ENCODE measurements at places on chromosomes 7 and 10.

- no peak for DNase-seq
These were observed 23.0 kb downstream of the JCAD start for GRCh38 chr10:30036341-30036740.

DNA sequence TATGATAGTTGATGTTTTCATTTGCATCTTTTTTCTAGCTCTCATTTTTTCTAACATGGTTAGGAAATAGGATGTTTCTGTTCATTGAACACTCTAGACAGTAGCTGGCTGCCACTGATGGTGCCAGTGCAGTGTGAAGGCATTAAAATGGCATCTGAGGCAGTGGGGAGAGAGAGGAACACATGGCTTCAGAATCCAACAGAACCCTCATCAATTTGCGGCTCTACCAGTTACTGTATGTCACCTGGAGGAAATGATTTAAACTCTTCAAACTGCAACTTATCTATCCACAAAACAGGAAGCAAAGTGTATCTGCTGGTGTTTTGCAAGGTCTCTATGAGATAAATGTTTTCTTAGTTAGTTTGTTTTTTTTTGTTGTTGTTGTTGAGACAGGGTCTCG, 305.2 kb upstream of the PRKCQ start:
- DNase-seq, result no peak

DNA sequence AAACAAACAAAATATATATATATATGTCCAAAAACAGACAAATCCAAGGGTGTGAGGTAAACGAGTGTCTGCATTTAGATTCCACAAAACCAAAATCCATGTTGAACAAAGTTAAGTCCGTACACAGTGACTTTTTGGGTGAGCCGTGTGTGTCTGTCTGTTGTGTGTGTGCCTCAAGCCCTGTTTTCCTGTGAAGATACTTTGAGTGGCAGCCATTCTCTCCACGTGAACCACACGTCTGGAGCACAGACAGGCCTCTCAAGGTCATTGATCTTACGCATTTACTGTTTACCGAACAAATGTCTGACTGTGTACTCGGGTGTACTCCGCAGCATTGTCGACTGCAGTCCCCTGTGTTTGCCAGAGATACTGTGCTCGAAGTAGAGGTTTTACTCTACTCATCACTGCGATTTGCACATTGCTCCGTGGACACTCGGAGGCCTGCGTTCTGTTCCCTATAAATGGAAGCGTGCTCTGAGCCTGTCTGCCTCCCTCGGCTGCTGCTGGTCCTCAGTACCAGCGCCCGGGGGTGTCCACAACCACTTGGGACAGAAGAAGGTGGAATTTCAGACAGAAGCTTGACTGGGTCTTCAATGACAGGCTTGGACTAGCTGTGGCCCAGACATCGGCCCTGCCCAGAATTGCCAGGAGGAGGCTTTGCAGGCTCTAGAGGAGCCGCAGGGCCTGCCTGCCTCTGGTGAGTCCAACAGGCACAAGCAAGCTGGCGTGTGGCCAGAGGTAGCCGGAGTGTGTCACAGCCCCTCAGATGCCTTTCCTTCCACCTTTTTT, 22.1 kb downstream of the CYP17A1 start:
- DNase-seq, result no peak

GRCh38 chr10:102245932-102246251, 560 bp downstream of the GBF1 start:
- no peak for DNase-seq

GRCh38 chr7:140992422-140992821, 22.3 kb downstream of the MRPS33 start:
- no peak for DNase-seq

DNA sequence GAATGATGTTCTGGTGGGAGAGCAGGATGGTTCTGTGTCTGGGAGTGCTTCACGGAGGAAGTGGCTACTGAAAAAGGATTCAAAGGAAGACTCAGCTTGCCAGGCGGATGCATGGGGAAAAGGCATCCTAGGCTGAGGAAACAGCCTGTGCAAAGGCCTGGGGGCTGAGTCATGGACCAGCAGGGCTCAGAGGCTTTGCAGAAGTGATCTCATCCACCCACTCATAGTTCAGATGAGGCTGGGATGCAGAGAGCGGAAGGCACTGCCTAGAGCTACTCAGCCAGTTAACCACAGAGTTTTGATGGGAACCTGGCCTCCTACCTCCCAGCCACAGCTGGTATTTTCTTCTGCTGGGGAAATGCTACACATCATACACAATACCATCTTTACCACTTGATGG, 15.8 kb upstream of the ADAMTS14 start:
- peak; percentile 81 for DNase-seq

- no peak for DNase-seq
These were observed 11.4 kb downstream of the GIMAP6 start for GRCh38 chr7:150620617-150621371.

DNA sequence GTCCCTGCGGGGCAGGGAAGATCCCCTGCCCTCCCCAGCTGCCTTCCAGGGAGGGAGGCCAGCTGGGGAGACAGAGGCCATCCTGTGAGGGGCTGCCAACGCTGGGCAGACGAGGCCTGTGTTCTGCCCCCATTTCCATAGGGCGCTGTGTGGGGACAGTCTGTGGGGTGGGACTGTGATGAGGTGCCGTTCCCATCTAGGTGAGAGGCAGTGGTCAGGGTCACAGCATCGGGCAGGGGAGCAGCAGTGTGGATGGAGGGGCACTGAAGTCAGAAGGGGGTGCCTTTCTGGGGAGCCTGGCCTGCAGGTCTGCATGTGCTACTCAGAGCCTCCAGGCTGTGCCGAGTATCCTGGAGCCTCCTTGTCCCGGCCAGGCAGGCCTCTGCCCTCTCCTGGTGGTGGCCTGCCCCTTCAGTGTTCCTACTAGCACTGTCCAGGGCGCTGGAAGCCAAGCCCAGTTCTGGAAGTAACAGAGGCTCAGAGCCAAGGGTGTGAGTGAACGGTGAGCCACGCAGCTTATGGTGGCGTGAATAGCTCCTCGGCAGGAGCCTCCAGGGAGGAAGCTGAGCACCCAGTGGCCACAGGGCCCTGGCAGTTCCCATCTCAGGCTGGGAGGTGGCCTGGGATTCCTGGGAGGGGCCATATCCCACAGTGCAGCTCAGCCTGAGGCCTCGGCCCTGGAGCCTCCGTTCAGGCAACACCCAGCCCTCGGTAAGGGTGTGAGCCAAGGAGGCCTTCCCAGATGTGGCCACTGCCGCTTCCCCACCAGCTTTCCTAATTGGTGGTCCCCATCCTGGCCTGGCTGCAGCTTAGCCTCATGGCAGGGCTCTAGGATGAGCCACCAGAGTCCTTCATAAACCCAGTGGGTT, 23.3 kb upstream of the CSGALNACT2 start:
- no peak for DNase-seq

DNA sequence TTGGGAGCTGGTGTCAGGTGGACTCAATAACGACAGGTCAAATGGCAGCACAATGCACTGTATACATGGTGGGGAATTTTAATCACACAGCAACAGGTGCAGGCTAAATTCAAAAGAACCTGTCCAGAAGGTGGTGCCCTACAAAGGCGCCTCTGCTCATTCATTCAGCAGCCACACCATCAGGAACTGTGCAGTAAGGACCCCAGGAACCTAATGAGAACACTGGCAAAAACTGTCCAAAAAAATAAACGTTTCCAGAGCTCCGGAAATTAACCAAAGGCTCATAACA, 21.9 kb upstream of the CRYGN start:
- no peak for DNase-seq

DNA sequence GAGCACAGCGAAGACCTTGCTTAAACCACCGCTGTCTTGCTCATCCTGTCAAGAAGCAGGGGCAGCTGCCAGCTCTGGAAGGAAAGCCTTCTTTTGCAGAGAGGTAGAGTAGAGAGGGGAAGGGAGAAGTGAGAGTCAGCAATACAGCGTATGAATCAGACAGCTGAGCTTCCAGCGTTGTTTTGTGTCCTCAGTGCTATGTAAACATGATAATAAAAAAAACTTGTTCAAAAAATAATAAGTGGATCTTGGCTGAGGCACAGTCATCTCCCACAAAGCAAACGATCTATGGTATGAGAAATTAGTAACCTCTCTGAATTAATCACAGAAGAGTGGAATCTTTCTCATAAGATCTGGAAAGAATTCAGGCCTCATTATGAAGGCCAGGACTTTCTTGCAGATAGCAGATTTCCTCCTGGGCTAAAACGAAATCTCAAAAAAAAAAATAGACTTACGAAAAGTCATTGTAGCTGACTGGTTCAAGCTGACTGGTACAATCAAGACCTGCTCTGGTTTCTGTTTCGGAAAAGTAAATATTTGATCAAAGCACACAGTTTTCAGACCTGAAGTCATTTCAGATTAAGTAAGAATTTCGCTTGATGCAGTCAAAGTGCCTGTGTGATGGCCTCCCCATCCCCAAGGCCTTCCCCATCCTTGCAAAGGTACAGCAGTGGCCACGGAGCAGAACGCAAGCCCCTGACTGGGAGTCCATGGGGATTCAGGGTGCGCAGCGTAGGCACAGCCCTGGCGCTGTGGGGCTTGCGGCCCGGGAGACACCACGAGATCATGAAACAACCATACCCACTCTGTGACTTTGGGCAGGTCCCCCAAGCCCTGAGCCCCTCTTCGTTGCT, 29.4 kb downstream of the CHST15 start:
- DNase-seq, result peak; percentile 17

- DNase-seq, result peak; percentile 67
These were observed 1.1 kb downstream of the TTYH3 start for GRCh38 chr7:2632733-2633537.

DNA sequence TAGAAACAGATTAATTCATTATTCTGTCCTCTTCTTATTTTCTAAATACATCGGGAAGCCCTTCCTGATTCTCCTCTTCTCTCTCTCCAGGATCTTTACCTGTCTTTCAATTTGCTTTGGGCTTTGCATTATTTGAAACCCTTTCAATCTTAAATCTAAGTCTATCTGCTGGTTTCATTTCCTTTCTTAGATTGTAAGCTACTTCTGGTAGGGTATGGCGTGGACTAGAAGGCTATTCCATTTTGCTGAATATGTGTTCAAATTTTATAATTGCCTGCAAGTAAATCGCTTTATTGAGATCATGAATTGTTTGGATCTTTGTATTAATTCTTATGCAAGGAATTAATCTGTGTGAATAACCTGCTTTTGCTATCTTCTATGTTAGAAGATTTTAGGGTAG, 11.1 kb downstream of the STAM start:
- no peak for DNase-seq

GRCh38 chr7:154255324-154255723, 203.1 kb downstream of the DPP6 start:
- no peak for DNase-seq

DNA sequence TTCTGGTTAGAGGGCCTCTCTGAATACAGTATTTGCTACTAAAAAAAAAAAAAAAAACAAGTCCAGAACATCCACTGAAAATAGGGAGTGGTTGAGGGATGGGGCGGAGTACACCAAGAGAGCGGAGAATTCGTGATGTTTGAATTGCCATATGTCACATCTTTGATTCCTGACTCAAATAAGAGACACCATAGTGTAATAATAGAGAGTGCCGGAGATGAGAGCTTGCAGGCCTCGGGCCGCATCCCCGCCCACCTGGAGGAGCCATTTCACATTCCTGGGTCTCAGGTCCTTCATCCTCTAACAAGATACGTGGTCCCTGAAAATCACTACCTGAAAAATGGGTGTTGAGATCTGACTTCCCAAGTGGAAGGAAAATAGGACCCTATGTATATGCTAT, 46.8 kb downstream of the KIAA1549 start:
- DNase-seq, result no peak

GRCh38 chr10:110083884-110084283, 76.1 kb downstream of the ADD3 start:
- no peak for DNase-seq

GRCh38 chr7:76359978-76360638, 1.3 kb upstream of the YWHAG start:
- no peak for DNase-seq

DNA sequence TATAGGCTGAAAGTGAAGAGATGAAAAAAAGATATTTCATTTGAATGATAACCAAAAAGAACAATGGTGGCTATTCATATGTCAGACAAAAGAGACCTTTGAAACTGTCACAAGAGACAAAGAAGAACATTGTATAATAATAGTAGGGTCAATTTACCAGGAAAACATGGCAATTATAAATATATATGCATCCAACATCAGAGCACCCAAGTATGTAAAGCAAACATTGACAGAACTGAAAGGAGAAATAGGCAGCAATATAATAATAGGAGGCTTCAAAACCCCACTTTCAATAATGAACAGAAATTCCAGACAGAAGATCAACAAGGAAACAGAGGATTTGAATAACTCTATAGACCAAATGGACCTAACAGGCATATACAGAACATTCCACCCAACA, 876.2 kb downstream of the GRID1 start:
- no peak for DNase-seq

DNA sequence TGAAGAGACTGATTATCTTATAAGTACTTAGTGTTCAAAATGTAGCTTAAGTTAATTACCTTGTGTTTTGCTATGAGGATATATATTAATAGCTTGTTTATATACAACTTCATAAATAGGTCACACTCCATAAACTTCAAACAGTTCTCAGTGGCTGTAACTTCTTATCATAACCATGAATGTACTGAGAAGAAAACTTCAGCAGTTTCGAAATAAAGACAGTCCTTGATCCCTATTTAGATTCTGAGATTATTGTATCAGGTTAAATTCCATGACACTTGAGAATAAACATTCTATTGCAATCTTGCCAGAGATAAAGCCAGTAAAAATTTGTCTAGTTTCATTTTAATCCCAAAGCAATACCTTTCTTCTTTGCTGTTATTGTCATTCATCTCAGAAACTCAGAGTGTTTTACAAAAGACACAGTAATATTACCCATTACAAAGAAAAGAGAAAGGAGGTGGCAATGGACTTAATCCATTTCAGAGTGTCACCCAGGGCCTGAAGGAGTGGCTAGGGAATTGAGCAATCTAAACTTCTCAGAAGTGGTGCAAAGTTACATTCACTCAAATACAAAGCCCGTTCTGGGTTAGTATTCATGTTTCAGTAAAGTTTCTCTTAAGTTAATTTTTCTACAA, 403.6 kb downstream of the SEMA3D start:
- DNase-seq, result no peak

GRCh38 chr10:1274111-1274661, 218.0 kb downstream of the WDR37 start:
- DNase-seq, result no peak

GRCh38 chr7:114784177-114784576, 137.7 kb upstream of the MDFIC start:
- no peak for DNase-seq

GRCh38 chr10:111338035-111338434, 261.2 kb downstream of the ADRA2A start:
- no peak for DNase-seq

DNA sequence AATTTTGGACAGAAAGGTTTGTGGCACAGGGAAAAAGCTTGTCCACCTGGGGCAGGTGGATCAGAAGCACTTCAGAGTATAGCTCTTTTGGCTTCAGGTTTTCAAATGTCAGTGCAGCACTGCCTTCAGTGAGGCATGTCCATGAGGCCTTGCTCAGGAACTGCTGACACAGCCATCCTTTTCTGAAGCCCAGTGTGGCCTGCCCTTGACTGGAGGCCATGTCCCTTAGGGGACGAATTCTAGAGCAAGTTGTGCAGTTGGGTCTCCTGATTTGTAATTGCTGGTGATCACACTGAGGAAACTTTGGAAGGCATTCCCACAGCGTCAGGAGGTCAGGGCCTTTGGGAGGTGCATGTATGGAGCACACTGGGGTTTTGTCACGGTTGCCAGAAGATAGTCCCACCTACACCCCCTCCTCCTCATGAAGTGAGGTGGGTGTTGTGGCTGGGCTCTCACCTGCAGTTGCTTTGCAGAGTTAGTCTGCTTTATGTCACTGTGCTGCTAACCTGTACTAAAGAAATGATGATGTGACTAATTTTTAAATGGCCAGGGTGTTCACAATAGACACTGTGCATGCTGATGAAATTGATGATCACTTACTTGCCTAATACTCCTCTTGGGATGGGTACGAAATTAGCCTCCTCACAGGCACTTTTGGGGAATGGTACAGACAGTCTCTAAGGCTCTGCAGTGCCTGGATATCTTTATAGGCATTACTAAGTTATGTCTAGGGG, 41.7 kb downstream of the OGDH start:
- DNase-seq, result no peak
